Natural killer cell (primary cell): ENCODE measurements at places on chromosomes 13 and 19. TPM values are rescaled to one million over a fixed set of nuclear protein-coding genes. Genes with fewer than 3 reads are reported as not detected.

ATP4A gene
- total RNA-seq = not detected

IZUMO1 gene
- not detected for total RNA-seq

ZNF616 gene
- 4.8 TPM for total RNA-seq

SELENOV gene
- total RNA-seq = not detected

ZNF561 gene
- total RNA-seq = 32.2 TPM

SLC6A16 gene
- total RNA-seq = 7.2 TPM

DNA sequence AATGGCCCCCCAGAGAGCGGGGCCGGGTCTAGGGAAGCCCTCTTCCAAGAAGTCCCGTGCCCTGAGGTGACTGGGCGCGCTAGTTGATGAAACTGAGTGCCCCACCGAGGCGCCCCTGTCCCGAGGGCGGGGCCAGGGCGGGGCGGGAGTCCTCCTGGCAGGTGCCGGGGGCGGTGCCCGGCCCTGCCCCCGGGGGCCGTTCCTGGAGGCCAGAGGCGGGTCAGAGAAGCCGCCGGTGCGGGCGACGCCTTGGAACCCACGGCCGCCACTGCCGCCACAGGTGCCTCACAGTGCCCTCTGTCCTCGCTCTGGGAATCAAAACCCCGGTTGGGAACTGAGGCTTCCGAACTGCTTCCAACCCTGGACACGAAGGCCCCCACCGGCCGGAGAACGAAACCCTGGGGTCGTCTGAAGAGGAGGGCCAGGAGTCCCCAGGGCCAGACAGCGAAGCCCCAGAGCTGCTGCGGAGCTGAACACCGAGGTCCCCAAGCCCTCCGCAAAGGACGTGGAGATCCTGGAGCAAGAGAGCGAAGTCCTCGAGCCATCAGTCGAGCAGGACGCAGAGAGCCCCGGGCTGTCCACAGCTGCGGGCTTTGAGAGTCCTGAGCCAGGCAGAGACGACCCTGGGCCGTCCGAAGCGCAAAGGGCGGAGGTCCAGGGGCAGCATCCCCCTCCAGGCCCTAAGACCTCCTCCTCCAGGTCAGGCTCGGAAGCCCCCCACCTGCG lies at the start of gene MISP3:
Gene MISP3 (plus strand): TSS at position 252 of the 726 bp plus-strand sequence. CDS start 524 bp downstream, outside the sequence.
- peak within 1 kb of the TSS; percentile 61 for H3K4me3 ChIP-seq
- H3K36me3 ChIP-seq = no peaks in the 10 kb centered on the region
- peaks cover 6% of the 10 kb centered on the region for H3K27me3 ChIP-seq
- H3K27ac ChIP-seq = peak within 1 kb of the TSS; percentile 51
- H3K4me1 ChIP-seq = peaks cover 36% of the 10 kb centered on the region

GRCh38 chr19:16368385-16369305 lies 44.0 kb downstream of the KLF2 start:
- H3K4me1 ChIP-seq = peaks cover 99% of the 10 kb centered on the region
- peak overlapping the region; percentile 94 for H3K27ac ChIP-seq
- peak overlapping the region; percentile 1 for H3K4me3 ChIP-seq
- H3K27me3 ChIP-seq = no peaks in the 10 kb centered on the region
- H3K36me3 ChIP-seq = no peaks in the 10 kb centered on the region
